Central memory CD4-positive, alpha-beta T cell (primary cell): ENCODE measurements at places on chromosomes 2 and 18.

DNA sequence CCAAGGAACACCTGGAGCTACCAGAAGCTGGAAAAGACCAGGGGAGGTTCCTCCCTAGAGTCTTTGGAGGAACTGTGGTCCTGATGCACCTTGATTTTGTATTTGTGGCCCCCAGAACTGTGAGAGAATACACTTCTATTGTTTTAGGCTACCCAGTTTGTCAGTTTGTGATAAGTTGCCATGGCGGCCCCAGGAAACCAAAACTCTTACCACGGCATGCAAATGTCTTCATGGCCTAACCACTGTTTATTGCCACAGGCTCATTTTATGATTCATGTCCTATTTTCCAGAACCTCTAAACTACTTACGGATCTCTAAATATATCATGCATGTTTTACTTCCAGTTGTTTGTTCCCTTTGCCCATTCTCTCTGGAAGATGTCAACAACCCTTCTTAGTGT, 1250.7 kb upstream of the FAM98A start:
- no peak for DNase-seq

DNA sequence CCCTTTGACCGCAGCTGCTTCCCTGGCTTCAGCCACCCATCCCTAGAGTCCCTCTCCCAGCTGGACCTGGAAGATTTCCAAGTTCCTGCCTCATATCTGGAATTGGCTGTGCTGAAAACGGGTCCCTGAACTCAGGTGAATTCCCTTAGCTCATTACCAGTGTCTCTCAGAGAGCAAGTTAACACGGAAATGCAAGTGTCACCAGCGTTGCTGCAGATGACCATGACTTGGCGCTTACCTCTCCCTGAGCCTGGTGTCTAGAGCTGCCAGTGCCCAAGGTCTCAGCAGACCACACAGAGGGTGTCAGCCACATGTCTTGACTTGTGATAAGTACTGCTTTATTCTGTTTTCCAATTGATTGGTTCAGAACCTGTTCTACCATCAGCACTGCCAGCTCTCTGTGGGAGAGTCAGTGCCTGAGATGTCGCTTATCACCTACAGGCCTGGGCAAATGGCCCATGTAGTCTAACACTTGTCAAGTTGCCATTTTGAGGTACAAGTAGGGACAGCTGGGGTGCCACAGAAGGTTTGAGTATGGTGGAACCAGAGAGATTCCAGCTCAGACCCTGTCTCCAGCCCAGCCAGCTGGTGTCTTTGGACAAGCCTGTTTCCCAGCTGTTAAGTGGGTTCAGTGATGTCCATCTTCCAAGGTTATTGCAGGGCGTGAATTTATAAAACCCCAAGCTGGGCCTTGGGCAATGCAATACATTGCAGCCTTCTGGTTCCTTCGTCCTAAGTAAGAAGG, 48.7 kb downstream of the LYPD1 start:
- DNase-seq = no peak

- DNase-seq = no peak
Observed at GRCh38 chr2:42182654-42183308, 13.6 kb downstream of the EML4 start.

- no peak for DNase-seq
Observed at GRCh38 chr2:241017228-241017940, 19.0 kb downstream of the SNED1 start.

DNA sequence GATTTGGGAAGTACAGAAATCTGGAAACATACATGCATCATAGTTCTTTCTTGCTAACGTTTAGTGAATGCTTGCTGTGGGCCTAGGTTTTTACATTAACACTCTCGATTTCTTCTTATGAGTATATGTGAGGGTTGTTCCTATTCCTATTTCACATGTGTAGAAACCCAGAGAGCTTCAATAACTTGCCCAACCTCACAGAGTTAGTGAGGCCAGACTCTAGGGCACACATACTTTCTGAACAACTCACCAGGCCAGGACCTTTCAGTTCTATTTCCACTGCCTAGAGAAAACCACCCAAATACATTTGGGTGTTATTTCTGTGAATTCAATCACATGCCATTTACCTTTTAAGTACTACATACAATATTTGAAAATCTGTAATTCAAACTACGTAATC, 8.2 kb upstream of the KCTD1 start:
- no peak for DNase-seq

GRCh38 chr2:27152796-27153464, 4.1 kb downstream of the TCF23 start:
- DNase-seq = no peak
